Smooth muscle cell of bladder (primary cell): ENCODE measurements at places on chromosomes 3 and 15. TPM values are rescaled to one million over a fixed set of nuclear protein-coding genes. Genes with fewer than 3 reads are reported as not detected.

The GAP43 gene
- 0.14 and 0.28 TPM in 2 replicates for total RNA-seq

The TRIM42 gene
- not detected in 2 replicates for total RNA-seq

The DGKG gene
- 2.0 and 2.1 TPM in 2 replicates for total RNA-seq

The GNB4 gene
- 51.2 and 52.0 TPM in 2 replicates for total RNA-seq

The GOLGA8T gene
- total RNA-seq: 0.14 TPM in 1 of 2 replicates, not detected in the other

The WDR49 gene
- total RNA-seq: under 0.01 and 0.09 TPM in 2 replicates

The SNRPN gene
- total RNA-seq: 167 and 185 TPM in 2 replicates

The FGD5 gene
- 0.14 and 0.37 TPM in 2 replicates for total RNA-seq

The LRRC31 gene
- not detected in 2 replicates for total RNA-seq

The C3orf80 gene
- 3.0 and 8.0 TPM in 2 replicates for total RNA-seq

The CX3CR1 gene
- total RNA-seq: under 0.01 TPM in 1 of 2 replicates, not detected in the other

The SLC9C1 gene
- total RNA-seq: 0.14 and 0.18 TPM in 2 replicates

The NR1D2 gene
- total RNA-seq: 27.4 and 31.6 TPM in 2 replicates

The PPP1R14D gene
- total RNA-seq: not detected in 2 replicates

The PLSCR2 gene
- not detected in 2 replicates for total RNA-seq

The GOLGA8S gene
- under 0.01 TPM in 2 replicates for total RNA-seq

The KCNAB1 gene
- total RNA-seq: under 0.01 and 0.43 TPM in 2 replicates

The CCDC66 gene
- total RNA-seq: 17.1 and 23.8 TPM in 2 replicates

The PRR20G gene
- not detected in 2 replicates for total RNA-seq

The ASB14 gene
- total RNA-seq: under 0.01 TPM in 1 of 2 replicates, not detected in the other
